ENCODE measurements at places on chromosomes 6 and 20. TPM values are rescaled to one million over a fixed set of nuclear protein-coding genes. Genes with fewer than 3 reads are reported as not detected.

Gene PPP1R3G
- 0.39 TPM for total RNA-seq

DNA sequence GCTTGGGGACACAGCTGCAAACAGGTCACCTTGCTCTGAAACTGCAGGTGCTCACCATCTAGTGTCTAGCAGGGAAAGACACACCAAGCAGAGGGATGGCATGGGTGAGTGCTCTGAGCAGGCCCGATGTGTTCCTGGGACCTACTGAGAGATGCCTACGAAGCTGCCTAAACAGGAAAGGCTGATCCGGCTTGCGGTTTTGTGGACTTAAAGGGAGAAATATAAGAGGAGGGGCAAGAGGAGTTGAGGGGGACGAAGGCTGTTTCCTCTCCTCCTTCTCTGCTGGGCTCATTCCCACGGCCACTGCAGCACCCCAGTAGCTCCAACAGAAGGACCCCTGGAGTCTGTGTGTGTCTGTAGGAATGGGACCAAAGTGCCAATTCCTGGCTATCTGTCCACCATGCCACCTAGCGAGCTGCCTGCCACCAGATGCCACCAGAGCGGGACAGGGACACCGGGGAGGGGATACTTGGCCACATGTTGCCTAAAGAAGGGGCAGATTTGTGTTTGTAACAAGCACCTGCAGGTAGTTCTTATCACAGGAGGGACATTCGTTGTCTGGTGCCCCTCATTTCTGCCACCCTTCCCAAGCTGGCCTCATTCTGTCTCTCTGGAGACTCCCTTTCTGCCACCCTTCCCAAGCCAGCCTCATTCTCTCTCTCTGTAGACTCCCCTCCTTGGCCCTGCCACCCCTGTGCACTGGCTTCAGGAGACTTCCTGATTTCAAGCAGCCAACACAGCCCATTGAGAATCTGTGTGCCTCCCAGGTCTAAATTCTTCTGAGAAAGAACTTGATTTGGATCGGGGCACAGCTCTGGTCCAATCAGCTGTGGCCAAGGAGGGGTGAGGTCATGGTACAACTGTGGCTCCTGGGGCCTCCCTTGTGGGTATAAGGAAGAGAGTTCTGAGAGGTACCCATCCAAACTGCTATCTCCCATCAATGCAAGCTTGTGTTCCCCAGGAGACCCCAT, 221.8 kb downstream of the ANKRD60 start:
- no peak for DNase-seq

DNA sequence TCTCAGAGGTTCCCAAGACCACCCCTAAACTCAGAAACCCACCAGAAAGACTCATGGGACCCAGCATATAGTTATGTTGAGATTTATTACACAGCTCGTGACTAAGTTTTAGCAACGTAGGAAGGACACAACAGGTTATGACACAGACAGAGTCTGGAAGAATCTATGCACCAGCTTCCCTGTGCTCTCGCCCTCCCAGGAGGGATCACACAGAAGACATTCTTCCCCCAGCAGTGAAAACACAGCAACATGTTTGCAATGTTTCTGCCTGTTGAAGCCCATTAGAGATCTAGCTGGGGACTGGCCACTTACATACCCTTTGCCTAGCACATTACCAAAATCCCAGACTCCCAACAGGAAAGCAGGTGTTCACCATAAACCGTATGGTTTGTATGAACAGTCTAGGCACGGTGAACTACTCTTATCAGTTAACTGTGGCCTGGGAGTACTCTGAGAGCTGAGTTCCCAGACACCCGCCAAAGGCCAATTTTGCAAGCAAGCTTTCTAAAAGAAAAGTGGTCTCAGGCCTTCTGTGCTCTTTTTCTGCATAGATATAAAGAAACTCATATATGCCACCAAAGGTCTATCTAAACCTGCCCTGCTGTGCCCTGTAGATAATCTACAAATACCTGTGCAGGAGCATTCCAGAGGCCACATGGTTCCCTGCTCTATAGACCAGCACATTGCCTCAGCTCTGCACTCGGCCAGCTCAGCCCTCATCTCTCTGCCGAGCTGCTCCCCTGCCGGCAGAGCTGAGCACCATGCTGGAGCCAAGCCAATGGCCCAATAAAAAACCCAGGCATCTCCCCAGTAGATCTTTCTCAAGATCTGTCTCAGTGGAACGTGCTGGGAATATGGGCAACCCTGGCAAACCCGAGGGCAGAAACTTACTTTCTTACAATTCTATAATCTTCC, 69.6 kb upstream of the SMIM28 start:
- no peak for DNase-seq

DNA sequence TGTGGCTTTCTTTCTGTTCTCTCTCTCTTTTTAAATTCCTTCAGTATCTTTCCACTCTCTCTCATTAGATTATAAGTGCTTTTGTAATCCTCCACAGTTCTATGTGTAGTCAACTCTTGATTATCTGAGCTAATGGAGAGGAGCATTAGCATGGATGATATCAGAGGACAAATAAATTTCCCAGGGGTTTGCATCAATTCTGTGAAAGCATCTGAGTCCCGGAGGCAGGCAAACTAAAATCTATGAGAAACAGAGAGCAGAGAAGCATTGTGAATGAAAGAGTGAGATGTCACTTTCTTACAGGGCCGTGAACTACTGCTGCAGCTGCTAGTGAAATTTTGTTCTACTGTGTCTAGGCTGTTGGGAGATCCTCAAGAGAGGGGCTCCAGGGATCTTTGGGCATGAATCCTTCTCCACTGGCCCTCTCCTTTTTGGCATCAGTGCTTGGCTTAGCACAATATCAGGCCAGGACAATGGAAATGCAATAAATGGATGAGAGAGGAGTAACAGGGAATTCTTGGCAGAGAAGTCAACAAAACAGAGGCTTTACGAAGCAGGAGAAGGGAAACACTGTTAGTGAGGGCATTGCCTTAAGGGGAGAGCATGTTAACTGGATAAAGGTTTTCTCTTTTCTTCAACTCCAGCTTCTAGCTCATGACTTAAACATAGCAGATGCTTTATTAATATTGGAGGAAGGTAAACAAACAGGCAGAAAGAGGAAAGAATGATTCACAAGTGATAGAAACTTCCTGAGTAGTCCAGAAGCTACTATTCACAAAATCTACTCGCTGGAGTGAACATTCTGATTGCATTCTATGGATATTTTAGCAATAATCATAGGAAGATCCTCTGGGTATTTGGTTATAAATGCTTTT, 847.0 kb upstream of the MAP3K7 start:
- DNase-seq: peak; percentile 7

DNA sequence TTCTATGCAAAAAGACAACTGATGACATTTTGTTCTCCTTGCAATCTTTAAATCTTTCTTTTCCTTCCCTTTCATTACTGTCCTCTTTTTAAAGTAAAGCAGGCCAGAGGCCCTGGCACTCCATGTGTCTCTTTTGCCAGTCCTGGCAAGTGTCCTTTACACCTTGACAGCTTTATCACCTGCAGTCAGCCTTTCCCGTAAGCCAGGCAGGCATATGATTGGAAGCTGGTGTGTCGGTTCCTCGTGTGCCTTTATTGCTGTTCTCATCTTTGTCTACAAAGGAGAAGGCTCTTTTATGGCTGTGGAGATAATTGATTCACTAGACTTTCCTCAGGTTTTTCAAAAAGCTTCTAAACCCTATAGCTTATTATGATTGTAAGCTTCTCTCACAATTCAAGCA, 162.3 kb upstream of the FBXL4 start:
- DNase-seq: no peak

All from pulmonary artery endothelial cell (primary cell).